ENCODE measurements at places on chromosomes 4 and X.

GRCh38 chr4:152784490-152785350 lies 5.0 kb downstream of the ARFIP1 start:
- DNase-seq, result no peak

- DNase-seq, result no peak
Measured at GRCh38 chr4:168541266-168541953, 44.6 kb downstream of the PALLD start.

- no peak for DNase-seq
Measured at GRCh38 chr4:169256101-169256612, 14.6 kb downstream of the SH3RF1 start.

- no peak for DNase-seq
Measured at GRCh38 chr4:158821228-158821971, 52.6 kb downstream of the FNIP2 start.

DNA sequence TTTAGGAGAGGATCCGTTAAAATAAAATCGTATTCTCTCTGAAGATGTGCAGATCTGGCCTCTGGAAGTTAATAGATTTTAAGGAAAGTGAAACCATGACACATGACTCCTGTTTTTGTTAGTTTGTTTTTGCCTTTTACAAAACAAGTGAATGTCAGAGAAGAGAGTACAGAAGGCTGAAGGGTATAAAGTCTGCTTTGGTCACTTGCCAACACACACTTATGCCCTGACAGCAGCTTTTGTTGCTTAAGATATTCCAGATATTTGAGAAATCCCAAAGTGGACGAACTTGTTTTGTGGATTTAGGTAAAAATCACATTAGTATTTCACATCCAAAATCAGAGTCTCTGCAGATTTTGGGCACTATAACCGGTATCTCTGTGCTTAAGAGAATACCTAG lies 192.4 kb upstream of the RASGEF1B start:
- DNase-seq, result no peak

GRCh38 chr4:168893807-168894206 lies 116.2 kb downstream of the CBR4 start:
- no peak for DNase-seq

GRCh38 chrX:3192835-3193234 lies 151.6 kb downstream of the ARSF start:
- DNase-seq, result no peak

DNA sequence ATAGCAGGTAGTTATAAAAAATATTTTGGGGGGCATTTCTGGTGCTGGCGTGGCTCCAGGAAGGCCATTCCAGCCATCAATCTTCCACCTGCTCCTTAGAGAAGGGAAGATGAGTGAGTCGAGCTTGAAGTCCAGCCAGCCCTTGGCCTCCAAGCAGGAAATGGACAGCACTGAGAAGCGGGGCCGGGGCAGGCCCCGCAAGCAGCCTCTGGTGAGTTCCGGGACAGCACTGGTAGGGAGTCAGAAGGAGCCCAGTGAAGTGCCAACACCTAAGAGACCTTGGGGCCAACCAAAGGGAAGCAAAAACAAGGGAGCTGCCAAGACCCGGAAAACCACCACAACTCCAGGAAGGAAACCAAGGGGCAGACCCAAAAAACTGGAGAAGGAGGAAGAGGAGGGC lies 29.2 kb upstream of the COX18 start:
- DNase-seq, result no peak

DNA sequence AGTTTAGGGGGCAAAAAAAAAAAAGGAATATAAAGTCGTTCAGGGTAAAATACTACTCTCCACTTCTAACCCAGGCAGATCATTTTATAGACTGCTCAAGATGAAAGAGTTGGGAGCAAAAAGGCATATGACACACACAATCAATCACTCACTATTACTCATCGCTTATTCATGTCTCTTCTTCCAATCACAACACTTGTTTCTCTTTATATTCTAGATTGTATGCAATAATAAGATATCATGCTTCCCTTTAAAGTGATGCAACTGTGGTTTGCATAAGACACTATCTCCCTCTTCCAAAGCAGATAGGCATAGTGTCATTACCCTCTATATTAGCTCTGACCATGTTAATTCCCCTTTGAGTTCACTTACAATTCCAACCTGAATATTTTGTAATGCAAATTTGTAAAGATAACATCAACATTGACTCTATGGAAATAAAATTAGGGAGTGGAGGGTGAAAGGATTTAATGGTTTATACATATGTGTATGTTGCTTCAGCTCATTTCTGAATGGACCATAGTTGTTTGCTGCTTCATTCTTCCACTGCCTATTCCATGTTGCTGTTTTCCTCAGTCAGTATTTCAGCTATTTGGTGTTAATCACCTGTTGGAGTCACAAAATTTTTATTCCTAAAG lies 154.9 kb upstream of the EPHA5 start:
- no peak for DNase-seq
